Activated CD8-positive, alpha-beta memory T cell treated with anti-CD3 and anti-CD28 coated beads, Interleukin-2, amount 50 U/mL, for 4 hours (primary cell): ENCODE measurements at places on chromosomes 13 and 19.

- peak; percentile 6 for DNase-seq
Observed at GRCh38 chr13:113860051-113860664, 3.7 kb downstream of the GAS6 start.

GRCh38 chr19:47623151-47623920, 14.4 kb downstream of the BICRA start:
- DNase-seq, result no peak

- no peak for DNase-seq
Observed at GRCh38 chr19:35816846-35817245, 4.2 kb upstream of the PRODH2 start.

DNA sequence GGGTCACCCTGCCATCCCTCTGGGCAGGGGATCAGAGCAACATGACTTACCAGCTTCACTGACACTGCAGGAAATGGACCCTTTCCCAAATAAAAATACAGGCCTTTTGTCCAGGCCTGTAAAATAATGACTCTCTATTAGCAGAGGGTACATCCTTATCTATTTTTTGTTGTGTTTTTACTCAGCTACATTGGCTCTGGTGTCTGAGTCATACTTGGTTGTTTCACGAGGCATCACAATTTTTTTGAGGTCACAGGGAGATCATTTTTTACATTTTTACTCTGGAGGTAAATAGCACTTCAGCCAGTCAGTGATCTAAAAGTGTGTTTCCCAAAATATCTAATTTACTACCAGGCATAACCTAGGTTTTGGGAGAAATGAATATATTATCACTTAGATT, 6.9 kb upstream of the HTR2A start:
- no peak for DNase-seq

DNA sequence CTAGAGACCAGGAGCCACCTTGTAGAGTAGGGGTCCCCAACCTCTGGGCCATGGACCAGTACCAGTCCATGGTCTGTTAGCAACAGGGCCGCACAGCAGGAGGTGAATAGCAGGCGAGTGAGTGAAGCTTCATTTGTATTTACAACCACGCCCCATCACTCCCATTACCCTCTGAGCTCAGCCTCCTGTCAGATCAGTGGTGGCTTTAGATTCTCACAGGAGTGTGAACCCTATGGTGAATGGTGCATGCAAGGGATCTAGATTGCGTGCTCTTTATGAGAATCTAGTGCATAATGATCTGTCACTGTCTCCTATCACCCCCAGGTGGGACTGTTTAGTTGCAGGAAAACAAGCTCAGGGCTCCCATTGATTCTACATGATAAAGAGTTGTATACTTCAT, 303.6 kb downstream of the KCNRG start:
- DNase-seq, result no peak
